Pulmonary artery endothelial cell (primary cell): ENCODE measurements at places on chromosomes 7 and 10. TPM values are rescaled to one million over a fixed set of nuclear protein-coding genes. Genes with fewer than 3 reads are reported as not detected.

- DNase-seq, result no peak
Measured at GRCh38 chr10:113801569-113801968, 50.1 kb downstream of the PLEKHS1 start.

- DNase-seq, result no peak
Measured at GRCh38 chr7:147523056-147523455, 1067.5 kb upstream of the C7orf33 start.

GRCh38 chr7:74044366-74045350 lies 16.7 kb downstream of the ELN start:
- DNase-seq, result no peak

GRCh38 chr7:81264116-81264515 lies 345.3 kb upstream of the SEMA3C start:
- DNase-seq, result no peak

The DPCD gene
- total RNA-seq, result 25.7 and 36.7 TPM in 2 replicates

GRCh38 chr7:76377186-76377918 lies 18.6 kb upstream of the YWHAG start:
- DNase-seq, result no peak

DNA sequence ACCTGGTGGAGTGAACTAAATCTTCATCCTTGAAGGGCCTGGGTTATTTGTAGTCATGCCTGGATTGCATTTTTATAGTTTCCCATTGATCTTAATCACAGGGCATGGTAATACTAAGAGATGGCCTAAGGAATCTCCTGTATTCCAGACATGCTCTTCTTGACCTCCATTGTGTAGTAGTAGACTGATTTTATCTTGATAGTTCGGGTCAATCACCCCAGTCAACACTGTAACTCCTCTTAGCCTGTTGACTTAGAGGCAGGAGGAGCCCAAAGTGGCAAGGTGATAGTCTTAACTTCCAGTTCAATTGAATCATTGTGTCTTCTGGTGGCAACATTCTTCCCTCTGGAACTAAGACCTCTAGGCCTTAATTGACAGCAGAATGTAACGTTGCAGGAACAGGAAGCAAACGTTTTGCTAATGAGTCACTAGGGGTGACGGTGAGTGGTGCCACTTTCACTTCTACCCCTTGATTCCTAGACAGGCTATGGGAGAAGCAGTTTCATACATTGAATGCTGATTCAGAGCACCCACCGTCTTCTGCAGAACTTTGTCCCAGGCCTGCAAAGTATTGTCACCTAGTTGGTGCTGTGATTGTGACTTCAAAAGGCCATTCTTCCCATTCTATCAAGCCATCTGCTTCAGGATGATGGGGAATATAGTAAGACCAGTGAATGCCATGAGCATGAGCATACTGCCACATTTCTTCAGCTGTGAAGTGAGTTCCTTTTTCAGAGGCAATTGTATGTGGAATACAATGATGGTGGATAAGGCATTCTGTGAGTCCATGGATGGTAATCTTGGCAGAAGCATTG lies 24.0 kb upstream of the PAPSS2 start:
- DNase-seq, result peak; percentile 37

- DNase-seq, result no peak
Measured at GRCh38 chr10:76977046-76977445, 660.6 kb downstream of the KCNMA1 start.

The FGFR2 gene
- 0.20 and 0.25 TPM in 2 replicates for total RNA-seq

- DNase-seq, result no peak
Measured at GRCh38 chr10:60883187-60883586, 60.8 kb downstream of the RHOBTB1 start.

DNA sequence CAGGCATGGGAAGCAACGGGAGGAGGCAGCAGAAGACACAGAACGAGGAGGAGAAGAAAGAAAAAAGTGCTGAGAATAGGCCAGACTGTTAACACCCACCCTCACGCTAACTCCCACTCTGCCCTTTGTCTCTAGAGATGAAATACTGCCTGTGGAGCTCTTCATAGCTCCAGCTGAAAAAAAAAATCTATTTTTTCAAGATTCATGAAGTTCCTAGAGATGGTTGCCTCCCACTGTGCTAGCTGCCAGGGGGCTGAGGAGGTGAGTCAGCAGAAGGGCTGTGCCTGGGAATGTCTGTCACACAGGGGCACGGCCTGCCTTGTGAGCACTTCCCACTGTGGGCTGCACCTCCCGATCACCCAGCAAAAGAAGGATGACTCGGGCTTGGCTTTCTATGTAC lies 144.5 kb downstream of the RNF216 start:
- peak; percentile 57 for DNase-seq

DNA sequence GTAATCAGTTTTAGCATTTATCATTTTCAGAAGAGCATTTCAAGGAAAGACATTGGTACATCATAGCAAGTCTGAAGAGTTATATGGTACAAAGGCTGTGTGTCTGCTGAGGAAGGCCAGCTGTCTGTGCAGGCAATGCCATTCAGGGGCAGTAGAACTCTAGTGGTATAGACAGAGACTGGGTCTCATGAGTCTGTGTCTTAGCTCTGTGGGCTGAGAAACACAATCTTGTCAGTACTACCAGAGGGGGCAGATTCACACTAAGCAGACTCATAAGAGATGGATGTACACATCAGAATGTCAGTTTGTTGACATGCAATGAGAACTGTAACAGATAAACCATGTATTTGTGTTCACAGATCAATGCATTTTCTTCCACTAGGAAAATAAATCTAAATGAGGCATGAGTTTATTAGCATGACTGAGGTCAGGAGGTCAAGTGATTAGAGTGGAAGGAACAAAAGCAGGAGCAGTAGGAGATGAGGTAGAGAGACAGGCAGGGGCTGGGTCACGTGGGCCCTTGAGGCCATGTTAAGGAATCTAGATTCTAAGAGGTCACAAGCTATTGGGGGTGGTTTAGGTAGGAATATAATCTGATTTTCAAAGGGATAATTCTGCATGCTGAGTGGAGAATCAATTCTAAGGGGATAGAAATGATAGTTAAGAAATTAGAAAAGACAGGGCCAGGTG lies 7.5 kb upstream of the GGCT start:
- DNase-seq, result no peak

DNA sequence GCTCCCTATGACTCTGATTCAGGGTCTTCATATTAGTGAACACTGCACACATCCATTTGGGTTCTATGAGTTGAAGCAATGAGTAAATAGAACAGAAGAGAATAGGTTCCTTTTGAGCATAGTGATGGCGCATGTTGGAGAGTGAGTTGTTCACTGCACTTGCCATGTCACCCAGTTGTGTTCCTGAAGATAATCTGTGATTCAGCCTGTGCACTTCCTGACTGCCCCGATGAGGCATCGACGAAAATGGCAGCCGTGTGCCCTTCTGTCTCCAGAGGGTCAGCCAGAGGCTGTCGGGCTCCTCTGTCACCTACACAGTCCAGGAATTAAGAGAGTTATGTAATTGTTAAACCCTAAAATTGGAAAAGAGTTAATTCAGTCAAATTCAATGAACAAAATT lies 94.7 kb downstream of the GALNT11 start:
- peak; percentile 47 for DNase-seq

- DNase-seq, result no peak
Measured at GRCh38 chr10:114385557-114385956, 18.7 kb downstream of the AFAP1L2 start.

DNA sequence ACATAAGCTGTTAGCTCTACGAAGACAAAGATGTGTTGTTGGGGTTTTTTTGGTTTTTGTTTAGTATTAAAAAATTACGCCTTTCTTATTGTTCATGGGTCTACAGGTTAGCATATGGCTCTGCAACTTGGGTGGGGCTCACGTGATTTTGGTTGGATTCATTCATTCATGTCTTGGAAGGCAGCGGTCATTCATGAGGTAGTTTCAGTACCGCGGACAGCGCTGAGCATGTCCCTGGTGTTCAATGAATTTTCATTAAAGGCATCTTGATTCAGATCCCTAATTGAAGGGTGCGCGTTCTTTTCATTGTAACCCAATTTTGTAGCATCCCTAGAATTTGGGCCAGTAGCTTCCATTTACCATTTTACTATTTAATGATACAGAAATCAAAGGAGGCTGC lies 42.9 kb upstream of the TCERG1L start:
- no peak for DNase-seq

GRCh38 chr7:105680505-105681187 lies 99.4 kb upstream of the EFCAB10 start:
- no peak for DNase-seq

DNA sequence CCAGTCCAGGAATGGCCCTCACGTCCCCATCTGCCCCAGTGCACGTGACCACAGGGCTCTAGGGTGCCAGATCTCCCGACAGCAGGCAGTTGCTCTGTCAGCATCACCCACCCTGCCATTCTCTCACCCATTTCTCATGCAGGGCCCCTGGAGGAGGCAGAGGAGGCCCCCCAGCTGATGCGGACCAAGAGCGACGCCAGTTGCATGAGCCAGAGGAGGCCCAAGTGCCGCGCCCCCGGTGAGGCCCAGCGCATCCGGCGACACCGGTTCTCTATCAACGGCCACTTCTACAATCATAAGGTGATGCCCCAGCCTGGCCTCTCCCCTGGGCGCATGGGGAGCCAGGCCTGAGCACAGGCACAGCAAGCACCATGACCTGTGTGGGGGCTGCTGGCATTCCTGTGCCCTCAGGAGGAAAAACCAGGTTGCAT lies 6.1 kb upstream of the DEPP1 start:
- no peak for DNase-seq

The ANLN gene
- 52.6 and 121 TPM in 2 replicates for total RNA-seq

DNA sequence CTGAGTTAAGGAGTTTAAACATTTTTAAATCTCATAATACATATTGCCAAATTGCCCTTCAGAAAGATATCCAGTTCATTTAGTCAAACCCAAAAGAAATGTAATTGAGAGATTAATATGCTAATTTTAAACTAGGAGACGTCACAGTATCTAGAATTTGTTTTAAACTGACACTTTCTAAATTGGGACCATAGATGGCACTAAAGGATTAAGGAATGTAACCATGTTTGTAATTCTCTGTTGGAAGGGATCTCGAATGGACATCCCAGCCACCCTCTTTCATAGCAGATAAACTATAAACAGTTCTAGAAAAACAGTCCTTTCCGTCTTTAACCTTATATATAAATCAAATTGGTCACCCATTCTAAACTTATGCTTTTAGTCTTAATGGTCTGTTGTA lies 30.0 kb upstream of the SAMD9L start:
- DNase-seq, result no peak

The MOGAT3 gene
- total RNA-seq, result not detected in 2 replicates

DNA sequence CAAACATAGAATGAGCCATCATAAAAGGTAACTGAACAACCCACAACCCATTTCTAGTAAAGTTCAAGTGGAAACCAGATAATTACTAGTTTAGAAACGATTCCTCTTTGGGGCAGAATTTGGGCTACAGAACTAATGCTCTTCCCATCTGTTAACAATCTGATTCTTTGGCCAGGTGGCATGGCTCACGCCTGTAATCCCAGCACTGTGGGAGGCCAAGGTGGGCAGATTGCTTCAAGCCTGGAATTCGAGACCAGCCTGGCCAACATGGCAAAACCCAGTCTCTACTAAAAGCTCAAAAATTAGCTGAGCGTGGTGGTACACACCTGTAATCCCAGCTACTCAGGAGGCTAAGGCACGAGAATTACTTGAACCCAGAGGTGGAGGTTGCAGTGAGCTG lies 18.5 kb downstream of the CYP51A1 start:
- DNase-seq, result no peak

GRCh38 chr10:89479771-89480446 lies 55.5 kb downstream of the SLC16A12 start:
- DNase-seq, result no peak

The HDAC9 gene
- 4.7 and 10.9 TPM in 2 replicates for total RNA-seq

GRCh38 chr7:15209429-15209828 lies 306.9 kb upstream of the DGKB start:
- no peak for DNase-seq

The NAT16 gene
- not detected in 2 replicates for total RNA-seq

- no peak for DNase-seq
Measured at GRCh38 chr10:69324583-69324982, 46.3 kb downstream of the HK1 start.

DNA sequence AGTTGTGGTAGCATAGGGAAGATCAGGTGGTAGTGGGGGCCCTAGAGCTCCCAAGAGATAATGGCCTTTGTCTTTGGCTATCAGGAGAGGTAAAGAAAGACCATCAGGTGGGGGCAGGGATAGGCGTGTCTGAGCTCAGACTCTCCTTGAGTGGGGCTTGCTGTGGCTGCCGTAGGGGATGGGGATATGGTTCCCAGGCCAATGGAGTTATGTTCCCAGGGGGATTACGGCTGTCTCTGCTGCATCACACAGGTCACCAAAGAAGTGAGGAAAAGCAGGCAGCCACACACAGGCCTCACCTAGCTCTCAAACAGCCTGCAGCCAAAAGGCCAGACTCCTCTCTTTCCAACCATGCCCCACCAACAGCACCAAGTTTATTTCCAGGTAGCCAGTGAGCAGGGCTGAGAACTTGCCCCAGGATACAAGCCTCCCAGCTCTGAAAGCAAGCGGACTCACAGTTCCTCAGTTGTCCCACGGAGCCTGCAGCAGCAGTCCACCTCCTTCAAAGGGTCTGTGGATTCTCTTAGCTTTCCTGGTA lies 37.6 kb upstream of the C1QL3 start:
- DNase-seq, result no peak

The PRR15 gene
- 3.2 and 5.8 TPM in 2 replicates for total RNA-seq

DNA sequence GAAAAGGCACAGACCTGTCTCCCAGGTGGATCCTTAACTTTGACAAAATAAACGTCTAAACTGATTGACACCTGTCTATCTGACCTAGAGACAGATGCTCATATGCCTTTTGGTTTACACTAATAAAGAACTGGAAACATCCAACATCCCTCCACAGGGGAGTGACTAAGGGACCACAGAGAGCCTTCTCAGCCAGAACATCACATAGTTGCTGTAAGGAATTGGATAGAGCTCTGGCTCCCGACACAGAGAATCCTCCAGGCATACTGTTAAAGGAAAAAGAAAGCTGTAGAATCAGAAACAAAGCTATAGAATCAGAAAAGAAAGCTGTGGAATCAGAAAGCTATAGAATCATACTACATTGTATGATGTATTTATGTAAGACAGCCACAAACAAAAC lies 258.8 kb downstream of the STK31 start:
- DNase-seq, result no peak

The NANOS1 gene
- 0.11 and 0.13 TPM in 2 replicates for total RNA-seq

The KAZALD1 gene
- total RNA-seq, result 1.1 TPM in 2 replicates

The GPC2 gene
- 2.2 and 4.1 TPM in 2 replicates for total RNA-seq

The UPK3BL2 gene
- total RNA-seq, result 1.2 and 1.3 TPM in 2 replicates

DNA sequence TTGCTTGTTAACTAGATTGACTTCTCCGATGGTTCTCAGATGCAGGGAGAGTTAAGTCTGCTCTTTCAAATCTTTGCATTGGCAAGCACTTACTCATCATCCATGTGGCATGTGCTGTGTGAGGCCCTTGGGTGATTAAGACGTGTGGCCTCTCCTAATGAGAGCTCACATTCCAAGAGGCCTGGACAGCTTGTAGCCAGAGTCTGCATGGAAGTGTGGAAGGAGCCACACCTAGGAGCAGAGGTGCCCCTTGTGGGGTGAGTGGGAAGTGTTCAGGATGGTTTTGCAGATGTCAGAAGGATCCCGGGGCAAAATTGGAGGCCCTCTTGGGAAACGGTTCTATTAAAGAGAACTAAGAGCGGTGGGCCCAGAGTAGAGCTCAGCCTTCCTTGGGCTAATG lies 225.9 kb downstream of the PAXIP1 start:
- no peak for DNase-seq

The OSBPL3 gene
- total RNA-seq, result 28.2 and 43.8 TPM in 2 replicates

The MKX gene
- total RNA-seq, result not detected in 2 replicates

GRCh38 chr7:38391751-38392150 lies 118.3 kb upstream of the TARP start:
- DNase-seq, result no peak

- no peak for DNase-seq
Measured at GRCh38 chr7:105157278-105157677, 143.3 kb downstream of the KMT2E start.
